ENCODE measurements at places on chromosomes 2 and 18.

GRCh38 chr18:76401498-76401897, 93.5 kb downstream of the ZNF516 start:
- no peak for DNase-seq

DNA sequence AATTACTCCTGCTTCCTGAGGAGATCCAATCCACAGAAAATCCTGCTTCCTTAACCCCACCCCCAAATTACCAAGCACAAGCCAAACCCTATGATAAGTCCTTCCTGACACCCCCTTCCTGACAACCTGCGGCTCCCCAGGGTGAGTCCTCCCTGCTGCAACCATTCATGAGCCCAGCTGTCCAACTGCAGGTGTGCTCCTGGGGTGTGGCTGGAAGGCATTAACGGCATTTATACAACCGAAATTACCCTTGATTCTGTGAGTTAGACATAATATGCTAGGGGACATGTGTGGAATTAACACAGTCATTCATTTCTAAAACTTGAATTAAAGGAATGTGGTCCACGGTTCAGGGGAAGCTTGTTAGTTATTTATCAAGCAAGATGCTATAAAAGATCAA, 119.0 kb upstream of the ALKAL2 start:
- DNase-seq, result no peak

GRCh38 chr2:45607701-45608100, 3.4 kb downstream of the SRBD1 start:
- DNase-seq, result no peak

DNA sequence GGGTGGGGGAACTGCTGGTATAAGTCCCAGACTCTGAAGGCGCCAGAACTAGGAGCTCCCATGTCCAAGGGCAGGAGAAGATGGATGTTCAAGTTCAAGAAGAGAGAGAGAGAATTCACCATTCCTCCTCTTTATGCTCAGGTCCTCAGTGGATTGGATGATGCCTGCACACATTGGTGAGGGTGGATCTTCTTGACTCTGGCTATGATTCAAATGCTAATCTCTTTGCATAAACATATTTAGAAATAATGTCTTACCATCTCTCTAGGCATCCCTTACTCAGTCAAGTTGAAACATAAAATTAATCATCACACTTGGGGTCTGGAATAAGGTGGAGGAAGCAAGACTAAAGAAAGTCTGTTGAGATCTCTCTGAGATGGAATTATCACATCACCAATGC, 210.6 kb upstream of the CHST9 start:
- DNase-seq, result no peak

GRCh38 chr2:105379741-105380186, 19.1 kb downstream of the FHL2 start:
- DNase-seq, result no peak

DNA sequence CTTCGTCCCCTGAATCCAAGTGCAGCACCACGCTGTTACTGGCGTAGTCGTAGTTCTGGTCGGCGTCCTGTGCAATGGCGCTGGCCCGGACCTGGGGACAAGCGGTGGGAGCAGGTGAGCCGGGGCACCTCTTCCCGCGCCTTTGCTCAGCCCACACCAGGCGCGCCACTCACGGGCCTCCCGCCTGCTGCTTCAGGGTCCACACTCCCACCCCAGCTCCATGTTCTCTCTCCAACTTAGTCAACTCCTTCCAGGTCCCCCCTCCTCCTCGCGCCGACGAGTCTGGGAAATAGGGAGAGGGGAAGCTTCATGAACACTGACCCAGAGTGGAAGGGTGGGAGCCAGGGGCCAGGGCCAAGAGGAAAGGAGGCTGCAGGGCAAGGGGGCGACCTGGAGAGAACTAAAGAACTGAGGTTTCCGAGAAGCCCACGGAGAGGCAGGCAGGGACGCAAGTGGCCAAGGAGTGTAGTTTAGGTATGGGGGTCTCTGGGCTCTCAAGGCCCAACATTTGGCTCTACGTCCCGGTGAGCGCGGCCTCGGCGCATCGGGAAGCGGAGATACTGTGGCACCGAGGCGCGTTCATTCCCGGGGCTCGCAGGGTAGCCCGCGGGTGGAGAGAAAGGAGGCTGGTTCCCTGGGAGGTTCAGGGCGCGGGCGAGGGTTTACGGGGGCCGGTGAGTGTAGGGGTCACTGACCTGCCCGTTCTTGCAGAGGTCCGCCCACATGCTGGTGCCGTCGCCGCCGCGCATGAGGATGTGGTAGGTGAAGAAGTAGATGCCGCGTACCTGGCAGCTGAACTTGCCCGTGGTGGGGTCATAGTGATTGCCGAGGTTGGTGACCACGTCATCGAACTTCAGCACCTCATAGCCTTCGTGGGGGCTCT, 1.4 kb downstream of the C1QL2 start:
- DNase-seq, result no peak

DNA sequence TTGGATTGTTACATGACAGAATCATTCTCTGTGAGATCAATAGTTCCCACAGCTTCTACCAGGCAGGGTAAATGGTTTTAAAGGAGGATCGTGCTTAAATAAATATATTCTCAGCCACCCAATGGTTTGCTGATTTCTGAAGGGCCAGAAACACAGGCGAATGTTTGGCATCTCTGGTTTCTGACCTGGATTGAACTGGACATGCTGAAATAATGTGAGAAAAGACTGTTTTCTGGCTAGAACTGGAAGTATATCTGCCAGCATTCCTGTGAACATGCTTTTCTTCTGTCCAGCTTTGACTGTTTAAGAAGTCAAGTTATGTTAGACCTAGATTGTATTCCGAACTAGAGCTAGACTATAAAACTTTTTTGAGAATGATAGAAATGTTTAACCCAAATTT, 77.1 kb upstream of the COL3A1 start:
- DNase-seq, result peak; percentile 27

DNA sequence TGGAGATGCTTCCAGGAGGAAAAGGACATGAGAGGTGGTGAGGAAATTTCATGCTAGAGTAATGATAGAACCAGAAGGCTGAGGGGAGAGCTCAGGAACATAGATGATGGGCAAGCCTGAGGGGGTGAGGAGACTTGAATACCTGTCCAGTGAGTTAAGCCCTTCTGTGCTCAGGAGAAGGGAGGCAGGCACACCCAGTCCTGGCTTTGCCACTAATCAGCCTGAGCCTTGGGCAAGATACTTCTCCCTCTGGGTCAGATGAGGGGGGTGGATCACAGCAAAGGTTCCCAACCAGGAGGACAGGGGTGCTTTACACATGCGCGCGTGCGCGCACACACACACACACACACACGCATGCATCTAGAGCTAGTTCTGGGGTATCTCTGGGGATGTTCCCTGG, 151.6 kb upstream of the MSH6 start:
- no peak for DNase-seq

- no peak for DNase-seq
These were observed 70.1 kb downstream of the EPAS1 start for GRCh38 chr2:46367286-46367685.
